ENCODE measurements at places on chromosomes 7 and 10.

DNA sequence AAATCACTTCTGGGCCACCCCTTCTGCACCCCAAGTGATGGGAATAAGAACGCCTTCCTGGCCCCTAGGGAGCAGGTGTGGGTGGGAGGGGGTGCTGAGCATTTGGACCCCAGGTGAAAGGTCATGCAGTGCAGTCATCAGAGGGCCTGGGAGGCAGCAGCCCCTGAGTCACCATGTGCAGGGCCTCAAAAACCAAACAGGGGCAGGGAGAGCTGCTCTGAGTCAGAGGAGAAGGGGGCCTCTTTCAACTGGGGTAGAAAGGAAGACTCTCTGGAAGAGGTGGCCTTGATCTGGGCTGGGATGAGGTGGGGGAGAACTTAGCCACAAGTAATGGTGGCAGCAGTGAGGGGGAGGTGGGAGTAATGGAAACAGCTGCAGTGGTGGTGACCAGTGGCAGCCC lies 164.3 kb downstream of the BUB3 start:
- DNase-seq: no peak

- DNase-seq: no peak
These were observed 10.8 kb upstream of the ADCY1 start for GRCh38 chr7:45563401-45563800.

- no peak for DNase-seq
These were observed 11.2 kb upstream of the CXCL12 start for GRCh38 chr10:44395902-44396670.

DNA sequence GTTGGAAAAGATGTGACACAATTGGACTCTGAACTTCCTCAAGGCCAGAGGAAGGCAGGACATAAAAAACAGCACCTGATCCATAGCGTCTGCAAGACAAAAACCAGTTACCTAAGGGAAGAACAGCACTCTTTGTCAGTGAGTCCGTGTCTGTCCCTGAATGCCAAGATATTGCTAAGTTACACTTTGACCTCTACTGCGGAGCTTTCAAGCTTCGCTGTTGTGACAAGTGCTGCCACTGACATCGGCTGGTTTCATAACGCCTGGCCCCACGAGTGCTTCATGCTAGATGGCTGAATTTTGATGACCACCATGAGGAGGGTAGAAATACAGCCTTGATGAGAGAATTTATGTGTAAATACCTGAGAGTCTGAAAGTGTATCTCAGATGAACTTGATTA lies 49.7 kb upstream of the JAZF1 start:
- no peak for DNase-seq

DNA sequence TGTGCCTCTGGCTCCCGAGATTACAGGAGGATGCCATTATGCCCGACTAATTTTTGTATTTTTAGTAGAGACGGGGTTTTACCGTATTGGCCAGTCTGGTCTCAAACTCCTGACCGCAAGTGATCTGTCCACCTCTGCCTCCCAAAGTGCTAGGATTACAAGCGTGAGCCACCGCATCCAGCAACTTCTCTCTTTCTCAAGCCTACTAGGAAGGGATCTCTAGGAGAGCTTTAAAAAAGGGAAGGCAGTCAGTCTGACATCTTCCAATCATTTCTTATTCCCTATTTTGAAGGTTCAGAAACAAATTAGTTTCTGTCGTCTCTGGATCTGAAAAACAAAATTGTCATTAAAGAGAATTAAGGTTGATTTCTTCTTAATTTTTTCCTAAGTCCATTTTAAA lies 2.5 kb upstream of the TMEM26 start:
- no peak for DNase-seq

GRCh38 chr10:112231602-112232400 lies 48.2 kb upstream of the GPAM start:
- DNase-seq: no peak

GRCh38 chr10:860519-860918 lies 71.0 kb downstream of the LARP4B start:
- no peak for DNase-seq

Data from T-helper 2 cell (primary cell).